ENCODE measurements at places on chromosomes 1 and 21.

DNA sequence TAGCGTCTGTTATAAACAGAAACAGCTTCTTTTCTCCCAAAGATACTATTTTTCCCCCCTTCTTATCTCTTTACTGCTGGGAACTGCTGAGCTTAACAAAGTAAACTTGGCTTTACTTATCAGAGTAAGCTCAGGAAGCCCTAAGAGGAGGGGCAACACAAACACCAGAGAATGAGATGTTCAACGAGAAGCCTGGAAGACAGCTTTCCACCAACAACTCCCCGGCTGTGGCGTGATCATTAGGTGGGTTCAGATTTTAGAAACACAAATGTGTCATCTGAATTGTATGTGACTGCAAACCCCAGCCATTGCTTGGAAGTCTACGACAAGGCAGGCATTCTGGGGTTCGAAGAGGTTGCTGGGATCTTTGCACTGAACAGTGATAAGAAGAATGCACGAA is 181.2 kb upstream of the ESRRG start:
- no peak for DNase-seq

GRCh38 chr1:150311762-150312161 is 9.6 kb upstream of the PRPF3 start:
- no peak for DNase-seq

DNA sequence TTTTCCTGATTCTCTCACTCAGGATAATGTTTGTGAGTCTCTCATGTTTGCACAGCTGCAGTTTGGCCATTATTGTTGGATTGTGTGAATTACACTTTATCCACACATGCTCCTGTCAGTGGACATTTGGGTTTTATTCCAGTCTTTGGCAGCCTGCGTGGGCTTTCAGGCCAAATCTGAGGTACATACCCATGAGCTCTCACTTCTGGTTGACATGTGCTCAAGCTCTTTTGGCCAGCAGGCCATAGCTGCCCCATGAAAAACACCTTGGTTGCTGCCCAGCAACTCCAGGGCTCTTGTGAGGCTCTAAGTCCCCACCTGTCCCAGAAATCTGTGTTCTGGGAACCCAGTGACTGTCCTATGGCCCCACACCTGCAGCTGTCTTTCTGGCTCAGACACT is 124.5 kb upstream of the GALNT2 start:
- no peak for DNase-seq

DNA sequence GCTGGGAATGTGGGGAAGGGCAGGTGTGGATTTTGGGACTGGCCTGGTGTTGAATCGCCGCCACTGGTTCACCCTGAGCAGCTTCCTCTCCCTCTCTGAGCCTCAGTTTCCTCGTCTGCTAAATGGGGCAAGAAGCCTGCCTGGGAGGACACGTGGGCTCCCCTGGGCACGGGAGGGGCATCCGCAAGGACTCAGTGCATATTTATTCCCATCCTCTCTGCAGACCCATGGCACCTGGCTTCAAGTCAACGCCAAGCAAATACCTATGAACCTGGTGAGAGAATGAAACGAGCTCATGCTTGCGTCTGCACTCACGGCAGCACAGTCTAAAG is 234.4 kb downstream of the PTPRU start:
- DNase-seq, result no peak

DNA sequence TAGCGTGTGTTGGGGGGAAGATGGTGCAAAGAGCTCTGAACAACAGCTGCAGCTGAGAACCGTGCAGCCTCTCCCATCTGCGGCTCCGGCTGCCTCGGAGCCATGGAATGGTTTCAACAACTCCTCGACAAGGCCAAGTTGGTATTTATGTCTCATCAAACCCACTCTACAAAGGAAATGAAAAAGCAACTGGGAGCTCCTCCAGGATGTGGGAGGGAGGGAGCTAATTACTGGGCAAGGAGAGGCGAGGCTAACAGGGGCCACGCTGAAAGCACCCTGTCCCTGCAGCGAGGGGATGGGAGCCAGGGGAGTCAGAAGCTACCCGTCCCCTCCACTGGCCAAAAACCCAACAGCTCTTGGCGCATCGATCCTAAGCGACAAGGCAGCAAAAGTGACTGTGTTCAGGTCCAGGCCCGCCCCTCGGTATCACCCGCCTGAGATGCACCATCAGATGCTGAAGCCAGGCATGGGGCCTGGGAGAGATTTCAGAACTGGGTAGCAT is 63.1 kb downstream of the ACOT7 start:
- DNase-seq, result no peak

GRCh38 chr21:20377250-20377649 is 621.0 kb upstream of the NCAM2 start:
- DNase-seq, result no peak

DNA sequence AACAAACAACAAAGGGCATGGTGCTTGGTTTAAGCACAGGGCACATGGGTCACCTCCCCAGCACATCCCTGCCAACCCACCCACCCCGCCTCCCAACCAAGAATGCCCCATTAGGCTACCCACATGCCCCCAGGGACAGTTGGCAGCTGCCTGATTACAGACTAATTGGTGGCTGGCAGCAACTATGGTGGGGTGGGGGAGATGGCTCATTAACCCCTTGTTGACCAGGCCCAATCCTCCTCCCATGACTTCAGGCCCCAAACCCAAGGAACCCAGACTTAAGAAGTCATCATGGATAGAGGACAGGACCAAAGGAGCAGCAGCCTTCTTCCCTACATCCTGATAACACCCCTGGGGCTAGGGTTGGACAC is 1.3 kb downstream of the RIMS3 start:
- no peak for DNase-seq
